Activated CD8-positive, alpha-beta memory T cell treated with anti-CD3 and anti-CD28 coated beads for 1 hour (primary cell): ENCODE measurements at places on chromosomes 3 and 15.
A peak's percentile ranks its signal among the peaks of the same experiment; 100 is the strongest.

GRCh38 chr15:51131596-51132290 lies 37.0 kb upstream of the TNFAIP8L3 start:
- DNase-seq: no peak

GRCh38 chr3:53823026-53823955 lies 22.9 kb downstream of the CHDH start:
- no peak for DNase-seq

- no peak for DNase-seq
Observed at GRCh38 chr3:122969585-122970469, 57.7 kb downstream of the SEMA5B start.

DNA sequence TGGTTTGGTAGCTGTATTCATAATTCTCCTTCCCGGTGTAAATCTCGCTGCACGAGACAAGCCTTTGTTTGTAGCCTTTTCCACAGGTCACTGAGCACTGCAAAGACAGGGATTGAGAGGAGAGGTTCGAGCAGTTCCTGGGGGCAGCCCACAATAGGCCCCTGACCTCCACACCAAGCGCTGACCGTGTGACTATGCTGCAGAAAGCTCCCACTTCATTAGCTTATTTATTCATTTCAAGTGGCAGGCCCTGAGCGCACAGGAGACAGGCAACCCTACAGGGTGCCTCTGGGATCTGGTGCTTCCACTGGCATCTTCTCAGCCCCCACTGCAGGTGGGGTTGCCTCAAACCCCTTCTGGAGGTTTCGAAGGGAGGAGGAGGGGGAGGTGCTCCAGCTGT lies 140.9 kb downstream of the ADAMTS9 start:
- no peak for DNase-seq

DNA sequence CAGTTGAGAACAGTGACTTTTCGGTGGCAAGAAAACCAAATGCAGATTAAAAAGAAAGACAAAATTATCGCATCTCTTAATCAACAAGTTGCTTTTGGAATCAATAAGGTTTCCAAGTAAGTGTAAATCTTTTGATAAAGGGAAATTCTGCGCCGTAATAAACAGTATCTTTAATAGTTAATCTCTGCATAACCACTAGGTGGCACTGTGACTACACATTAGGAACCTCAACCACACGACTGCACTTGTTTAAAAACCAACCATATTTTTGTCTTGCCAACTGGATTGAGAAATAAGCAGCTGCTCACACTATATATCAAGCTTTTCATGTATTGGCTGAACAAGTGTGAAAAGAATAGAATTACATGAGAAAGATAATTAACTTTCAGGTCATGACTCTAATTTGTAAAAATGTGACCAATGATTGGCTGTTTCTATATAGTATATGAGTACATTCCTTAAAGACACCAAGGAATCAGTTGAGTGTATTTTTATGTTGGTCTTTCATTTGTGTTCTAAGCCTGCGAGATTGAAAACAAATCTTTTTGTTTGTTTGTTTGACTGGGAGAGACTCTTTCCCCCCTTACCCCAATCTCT lies 72.7 kb downstream of the DZIP3 start:
- peak; percentile 13 for DNase-seq
